ENCODE measurements at places on chromosomes 3 and 15.

DNA sequence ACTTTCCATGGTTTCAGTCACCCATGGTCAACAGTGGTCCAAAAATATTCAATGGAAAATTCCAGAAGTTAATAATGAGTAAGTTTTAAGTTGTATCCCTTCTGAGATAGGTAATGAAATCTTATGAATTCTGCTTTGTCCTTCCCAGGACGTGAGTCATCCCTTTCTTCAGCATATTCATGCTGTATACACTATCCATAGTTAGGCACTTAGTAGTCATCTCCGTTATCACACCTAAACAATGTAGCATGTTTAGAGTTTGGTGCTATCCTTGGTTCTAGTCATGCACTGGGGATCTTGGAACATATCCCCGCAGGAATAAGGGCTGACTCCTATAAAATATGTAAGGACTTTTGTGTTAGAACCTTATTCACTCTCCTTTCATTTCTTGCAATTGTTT, 153.2 kb downstream of the UNC13C start:
- DNase-seq = peak; percentile 20

DNA sequence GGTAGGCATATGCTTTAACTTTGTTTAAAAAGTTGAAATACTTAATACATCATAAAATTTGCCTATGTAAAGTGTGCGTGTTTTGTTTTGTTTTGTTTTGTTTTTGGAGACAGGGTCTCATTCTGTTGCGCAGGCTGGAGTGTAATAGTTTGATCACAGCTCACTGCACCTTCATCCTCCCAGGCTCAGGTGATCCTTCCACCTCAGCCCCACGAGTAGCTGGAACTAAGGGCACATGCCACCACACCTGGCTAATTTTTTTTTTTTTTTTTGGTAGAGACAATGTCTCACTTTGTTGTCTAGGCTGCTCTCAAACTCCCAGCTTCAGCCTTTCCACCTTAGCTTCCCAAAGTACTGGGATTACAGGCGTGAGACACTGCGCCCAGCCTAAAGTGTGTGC, 42.5 kb downstream of the RAB7A start:
- DNase-seq = no peak

GRCh38 chr3:126677862-126678503, 23.1 kb upstream of the TXNRD3 start:
- DNase-seq = no peak

- no peak for DNase-seq
These were observed 86.0 kb upstream of the TBC1D5 start for GRCh38 chr3:17828388-17828787.

DNA sequence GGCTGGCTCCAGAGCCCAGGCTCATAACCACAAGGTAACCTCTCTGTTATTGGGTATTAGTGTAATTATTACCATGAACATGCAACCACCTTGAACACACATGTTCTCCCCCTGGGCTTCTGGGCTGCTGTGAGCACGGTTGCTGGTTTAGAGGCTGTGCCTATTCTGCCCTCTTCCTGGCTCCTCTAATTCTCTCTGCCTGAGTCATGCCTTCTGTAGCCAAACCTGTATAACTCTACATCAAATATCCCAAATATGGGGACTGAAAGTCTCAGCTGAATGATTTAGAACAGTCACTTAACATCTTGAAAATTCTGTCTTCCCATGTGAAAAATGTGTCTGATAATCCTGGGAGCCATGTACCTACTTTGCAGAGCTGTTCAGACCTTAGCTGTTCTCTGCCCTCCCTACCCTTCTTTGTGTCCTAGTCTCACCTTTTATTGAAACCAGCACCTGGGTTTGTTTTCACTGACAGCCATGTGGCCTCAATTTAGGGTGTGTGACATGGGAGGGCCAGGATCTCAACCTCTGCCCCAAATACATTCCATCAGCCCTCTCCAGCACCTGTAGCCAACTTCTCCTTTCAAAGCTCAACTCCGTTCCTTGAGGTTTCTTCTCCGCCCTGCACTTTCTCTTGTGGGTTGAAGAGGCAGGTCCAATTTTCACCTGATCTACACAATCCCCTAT, 60.7 kb downstream of the PDZRN3 start:
- peak; percentile 46 for DNase-seq

DNA sequence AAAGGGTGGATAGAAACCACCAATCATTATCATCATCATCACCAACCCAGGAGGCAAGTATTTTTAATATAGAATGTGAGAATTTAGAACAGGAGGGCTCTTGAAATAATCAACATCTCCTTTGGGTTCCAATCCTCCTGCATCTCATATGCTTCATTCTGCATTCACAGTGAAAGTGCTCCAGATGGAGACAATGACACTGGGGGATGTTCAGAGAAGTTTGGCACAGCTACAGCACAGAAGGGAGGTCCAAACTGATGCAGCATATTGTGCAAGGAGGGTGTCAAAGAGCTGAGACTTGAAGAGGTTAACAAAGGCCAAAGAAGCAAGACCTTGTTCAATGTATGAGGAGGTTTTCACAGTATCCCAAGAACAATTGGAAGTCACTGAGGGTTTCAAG, 767.1 kb downstream of the NTRK3 start:
- DNase-seq = no peak

DNA sequence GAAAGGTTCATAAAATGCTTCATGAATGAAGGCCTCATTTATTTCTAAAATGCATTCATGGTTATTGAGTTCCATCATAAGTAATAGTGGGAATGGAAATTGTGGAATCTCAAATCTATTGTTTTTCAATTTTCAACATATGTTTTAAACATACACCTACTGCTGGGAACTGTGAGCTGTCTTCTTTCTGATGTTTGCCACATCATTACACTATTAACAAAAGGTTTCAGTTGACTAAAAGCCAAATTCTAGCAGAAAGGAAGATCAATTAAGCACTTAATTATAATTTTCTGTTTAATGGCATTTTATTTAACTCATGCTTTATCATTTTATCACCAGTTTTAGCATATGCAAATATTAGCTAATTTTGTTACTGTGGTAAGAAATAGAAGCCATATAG, 13.8 kb upstream of the TBC1D23 start:
- no peak for DNase-seq

DNA sequence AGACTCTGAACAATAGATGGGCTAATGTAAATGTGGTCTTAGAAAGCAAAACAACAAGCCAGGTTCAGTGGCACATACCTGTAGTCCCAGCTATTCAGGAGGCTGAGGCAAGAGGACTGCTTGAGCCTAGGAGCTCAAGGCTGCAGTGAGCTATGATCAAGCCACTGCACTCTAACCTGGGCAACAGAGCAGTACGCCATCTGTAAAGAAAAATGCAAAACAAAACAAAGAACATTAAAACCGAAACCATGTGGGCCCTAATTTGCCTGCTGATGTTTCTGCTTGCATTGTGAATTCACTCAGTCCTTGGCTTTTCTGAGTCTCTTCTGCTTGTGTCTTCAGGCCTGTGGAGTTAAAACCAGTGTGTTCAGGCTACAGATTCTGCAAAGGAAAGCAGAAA, 56.7 kb downstream of the CCNL1 start:
- DNase-seq = no peak

DNA sequence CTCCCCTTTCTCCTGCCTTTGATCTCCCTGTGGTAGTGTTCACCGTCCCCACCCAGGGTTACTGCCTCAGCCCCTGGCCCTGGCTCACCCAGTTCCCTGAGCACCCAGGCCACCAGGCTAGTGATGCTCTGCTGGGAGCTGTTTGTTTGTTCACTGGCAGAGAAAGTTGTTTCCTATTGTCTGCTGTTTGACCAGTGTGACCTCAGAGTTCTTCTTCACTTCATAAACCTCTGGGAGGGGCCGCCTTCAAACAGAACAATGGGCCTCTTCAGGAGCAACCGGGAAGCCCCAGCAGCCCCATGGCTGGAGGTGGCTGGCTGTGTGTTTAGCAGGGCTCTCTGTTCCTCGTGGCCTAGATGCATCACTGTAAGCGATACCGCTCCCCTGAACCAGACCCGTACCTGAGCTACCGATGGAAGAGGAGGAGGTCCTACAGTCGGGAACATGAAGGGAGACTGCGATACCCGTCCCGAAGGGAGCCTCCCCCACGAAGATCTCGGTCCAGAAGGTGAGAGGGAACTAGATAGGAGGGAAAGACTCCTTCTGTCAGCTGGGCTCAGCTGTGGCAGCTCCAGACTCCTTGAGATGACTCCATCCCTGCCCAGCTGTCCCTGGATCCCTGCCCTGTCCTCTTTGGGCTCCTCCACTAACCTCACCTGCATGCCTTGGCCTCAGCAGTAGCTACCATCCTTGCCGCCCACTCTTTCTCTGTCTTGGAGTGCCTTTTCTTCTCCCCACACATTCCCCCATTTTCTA, 3.4 kb downstream of the CLK3 start:
- DNase-seq = no peak

- DNase-seq = no peak
These were observed 4.3 kb downstream of the PRKCI start for GRCh38 chr3:170226426-170226960.

DNA sequence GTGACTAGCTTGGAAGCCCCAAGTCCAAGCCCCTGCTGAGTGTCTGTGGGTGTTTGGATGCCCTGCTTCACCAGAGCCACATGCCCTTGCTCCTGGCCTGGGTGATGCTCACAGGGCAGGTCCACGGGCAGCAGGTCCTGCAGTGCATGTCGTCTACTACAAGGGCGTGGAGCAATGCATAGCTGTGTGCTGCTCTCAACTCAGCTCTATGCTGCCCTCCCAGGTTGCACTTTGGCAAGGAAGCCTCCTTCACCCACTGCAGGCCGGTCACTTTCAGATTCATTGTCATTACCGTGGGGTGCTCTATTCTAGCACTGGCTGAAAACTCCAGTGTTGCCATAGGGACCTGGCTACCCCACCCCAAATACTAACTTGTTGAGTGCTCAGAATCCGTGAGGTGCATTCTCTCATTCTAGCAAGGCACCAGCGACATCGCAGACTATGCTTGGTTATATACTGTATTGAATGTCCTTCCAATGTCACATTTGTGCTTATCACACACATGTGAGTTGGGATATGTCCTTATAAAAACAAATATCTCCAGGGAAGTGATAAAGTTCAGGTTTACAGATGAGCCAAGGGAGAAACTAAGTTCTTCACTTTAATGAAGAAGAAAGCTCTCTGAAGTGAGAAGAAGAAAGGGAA, 51.8 kb downstream of the GRAMD1C start:
- DNase-seq = no peak

Data from fibroblast of mammary gland (primary cell).